ENCODE measurements at places on chromosomes 3 and 15.
A peak's percentile ranks its signal among the peaks of the same experiment; 100 is the strongest.

DNA sequence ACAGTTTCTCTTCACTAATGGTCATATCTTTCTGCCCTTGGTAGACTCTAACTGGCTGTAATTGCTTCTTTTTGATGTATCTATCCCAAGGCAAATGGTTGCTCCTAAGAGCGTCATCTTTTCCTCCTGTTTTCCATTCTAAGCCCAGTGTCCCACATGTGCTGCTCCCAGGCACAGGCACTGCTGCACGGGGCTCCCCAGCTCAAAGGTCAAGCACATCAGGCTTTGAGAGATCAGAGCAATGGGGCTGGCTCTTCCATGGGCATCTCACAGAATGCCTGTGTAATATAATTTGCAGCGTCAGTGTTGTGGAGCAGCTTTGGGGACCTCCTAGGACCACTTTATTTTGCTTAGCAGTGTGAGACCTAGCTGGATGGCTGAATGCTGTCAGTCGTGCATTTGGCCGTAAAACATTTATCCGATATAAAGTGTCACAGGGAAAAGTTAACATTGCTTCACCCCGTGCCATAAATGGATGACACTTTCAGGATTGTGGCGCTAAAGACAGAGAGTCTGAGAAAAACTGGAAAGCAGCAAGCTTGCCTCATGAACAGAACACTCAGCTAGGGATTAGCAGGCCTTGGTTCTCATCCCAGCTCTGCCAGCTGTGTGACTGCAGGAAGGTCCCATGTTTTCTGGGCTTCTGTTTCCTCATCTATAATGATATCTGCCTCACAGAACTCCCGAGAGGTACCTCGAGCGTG lies 277.5 kb upstream of the TBL1XR1 start:
- DNase-seq = no peak

- DNase-seq = no peak
Measured at GRCh38 chr3:156383441-156384025, 171.4 kb downstream of the SSR3 start.

- no peak for DNase-seq
Measured at GRCh38 chr3:181999314-181999713, 287.6 kb downstream of the SOX2 start.

DNA sequence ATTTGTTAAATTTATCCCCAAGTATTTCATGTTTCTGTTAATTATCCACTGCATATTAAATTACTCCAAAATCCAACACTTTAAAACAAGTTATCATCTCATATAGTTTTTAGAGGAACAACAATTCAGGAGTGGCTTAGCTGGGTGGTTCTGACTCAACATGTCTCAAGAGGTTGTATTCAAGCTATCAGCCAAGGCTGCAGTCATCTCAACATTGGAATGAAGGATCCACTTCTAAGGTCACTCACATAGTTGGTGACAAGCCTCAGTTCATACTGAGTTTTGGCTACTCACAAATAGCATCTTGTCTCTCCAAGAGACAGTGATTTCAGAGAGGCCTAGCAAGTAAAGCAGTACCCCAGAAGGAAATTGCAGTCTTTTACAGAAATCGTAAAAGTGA lies 134.7 kb downstream of the NR2E3 start:
- DNase-seq = no peak

DNA sequence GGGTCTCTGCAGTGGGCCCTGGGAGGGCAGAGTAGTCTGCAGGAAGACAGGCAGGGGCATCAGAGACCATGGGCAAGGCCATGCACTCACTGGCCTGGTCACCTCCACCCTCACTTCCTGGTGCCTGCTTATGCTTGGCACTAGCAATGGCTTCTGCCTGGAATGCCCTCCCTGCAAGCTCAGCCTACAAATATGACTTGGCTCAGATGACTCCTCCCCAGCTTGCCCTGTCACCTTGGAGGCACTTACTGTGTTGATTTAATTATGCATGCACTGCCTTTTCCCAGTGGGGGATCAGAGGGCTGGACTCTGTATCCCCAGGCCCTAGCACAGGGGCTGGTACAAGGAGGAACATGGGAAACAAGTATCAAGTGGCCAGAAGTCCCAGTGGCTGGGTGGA lies 7.8 kb downstream of the C3orf18 start:
- DNase-seq = no peak

GRCh38 chr3:119731560-119732343 lies 28.9 kb downstream of the CFAP91 start:
- peak; percentile 47 for DNase-seq

GRCh38 chr3:124907957-124908356 lies 20.8 kb upstream of the ITGB5 start:
- DNase-seq = no peak

DNA sequence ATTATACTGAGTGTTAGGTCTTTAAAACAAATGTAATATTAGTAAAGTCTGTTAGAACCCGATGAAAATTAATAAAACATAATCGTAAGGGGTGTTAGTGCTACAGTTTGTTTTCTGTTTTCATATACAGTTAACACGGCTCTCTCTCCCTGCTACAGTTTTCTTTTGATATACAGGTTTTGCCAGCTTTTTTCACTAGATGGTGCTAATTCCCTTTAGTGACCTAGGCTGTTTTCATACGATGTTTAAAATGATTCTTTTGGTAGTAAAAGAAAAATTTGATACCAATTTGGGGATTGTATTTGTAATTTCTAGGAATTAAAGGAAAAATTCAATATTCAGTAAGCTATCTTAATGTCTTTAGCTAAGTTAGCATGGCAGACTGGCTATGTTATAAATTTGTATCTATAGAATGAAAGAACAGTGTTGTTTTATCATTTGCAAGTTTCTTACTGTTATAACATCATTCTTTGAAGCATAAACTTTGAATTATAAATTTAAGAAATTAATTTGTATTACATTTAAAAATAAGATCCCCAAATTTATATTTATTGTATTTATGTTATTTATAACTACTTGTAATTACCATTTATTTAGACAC lies 11.5 kb downstream of the APH1B start:
- peak; percentile 67 for DNase-seq

GRCh38 chr3:174168026-174168425 lies 691.1 kb upstream of the NAALADL2 start:
- DNase-seq = peak; percentile 39
